Thoracic aorta (tissue), 2 donors: ENCODE measurements at places on chromosomes 11 and 22. TPM values are rescaled to one million over a fixed set of nuclear protein-coding genes. Genes with fewer than 3 reads are reported as not detected.

The DEUP1 gene
- not detected for total RNA-seq

- no peaks in the 10 kb centered on the region for H3K27me3 ChIP-seq
- H3K4me3 ChIP-seq, result no peak overlapping the region
- no peak for DNase-seq
- H3K4me1 ChIP-seq, result no peaks in the 10 kb centered on the region
These were observed 289.7 kb upstream of the ARHGAP42 start for GRCh38 chr11:100397401-100397800.

DNA sequence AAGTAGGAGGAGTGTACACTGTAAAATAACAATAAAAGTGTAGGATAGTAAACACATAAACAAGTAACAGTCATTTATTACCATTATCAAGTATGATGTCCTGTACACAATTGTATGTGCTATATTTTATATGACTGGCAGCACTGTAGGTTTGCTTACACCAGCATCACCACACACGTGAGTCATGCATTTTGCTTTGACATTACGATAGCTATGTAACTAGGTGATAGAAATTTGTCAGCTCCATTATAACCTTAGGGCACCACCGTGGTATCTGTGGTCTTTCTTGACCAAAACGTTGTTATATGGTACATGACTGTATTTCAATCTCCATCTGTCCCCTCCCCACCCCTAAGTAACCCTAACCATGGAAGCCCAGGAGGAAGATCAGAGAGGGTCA is 1.1 kb downstream of the DNAL4 start:
- H3K4me1 ChIP-seq, result peaks cover 30% of the 10 kb centered on the region
- H3K36me3 ChIP-seq, result peaks cover 6% of the 10 kb centered on the region
- H3K27ac ChIP-seq, result no peak overlapping the region

- no peak overlapping the region for H3K27ac ChIP-seq
- H3K27me3 ChIP-seq, result no peaks in the 10 kb centered on the region
- no peak overlapping the region for H3K4me3 ChIP-seq
- no peaks in the 10 kb centered on the region for H3K4me1 ChIP-seq
- H3K36me3 ChIP-seq, result no peaks in the 10 kb centered on the region
- DNase-seq, result no peak
These were observed 98.5 kb downstream of the SMCO4 start for GRCh38 chr11:93444617-93445073.

DNA sequence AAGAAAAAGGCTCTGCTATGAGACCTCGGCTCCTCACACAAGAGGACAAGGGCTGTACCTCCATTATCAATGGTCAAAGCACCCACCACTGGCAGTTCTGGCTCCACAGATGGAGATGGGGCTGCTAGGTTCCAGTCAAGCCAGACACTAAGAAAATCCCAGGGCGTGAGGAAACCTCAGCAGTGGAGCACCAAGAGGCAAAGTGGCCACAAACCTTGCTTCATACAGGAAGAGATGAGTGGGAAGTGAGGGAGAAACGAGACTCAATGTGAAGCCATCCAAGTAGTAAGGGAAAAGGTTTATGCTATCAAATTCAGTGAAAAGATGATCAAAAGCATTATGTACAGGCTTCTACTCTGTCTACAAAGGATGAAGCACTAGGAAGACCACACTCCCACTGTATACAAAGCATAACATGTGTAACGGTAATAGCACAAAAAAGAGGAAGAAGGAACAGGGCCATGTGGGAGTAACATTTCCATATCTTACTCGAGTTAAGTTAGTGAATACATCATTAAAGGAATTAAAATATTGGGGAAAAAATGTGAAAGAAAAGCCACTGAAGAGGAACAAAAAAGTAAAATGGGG is 27.0 kb downstream of the POLDIP3 start:
- no peak overlapping the region for H3K4me3 ChIP-seq
- peaks cover 58% of the 10 kb centered on the region for H3K36me3 ChIP-seq
- no peak for DNase-seq
- H3K4me1 ChIP-seq, result no peaks in the 10 kb centered on the region
